ENCODE measurements at places on chromosomes 6 and 20.

- no peak for DNase-seq
These were observed 55.4 kb upstream of the MOXD1 start for GRCh38 chr6:132456700-132457143.

GRCh38 chr6:164346631-164347030, 932.1 kb downstream of the QKI start:
- no peak for DNase-seq

DNA sequence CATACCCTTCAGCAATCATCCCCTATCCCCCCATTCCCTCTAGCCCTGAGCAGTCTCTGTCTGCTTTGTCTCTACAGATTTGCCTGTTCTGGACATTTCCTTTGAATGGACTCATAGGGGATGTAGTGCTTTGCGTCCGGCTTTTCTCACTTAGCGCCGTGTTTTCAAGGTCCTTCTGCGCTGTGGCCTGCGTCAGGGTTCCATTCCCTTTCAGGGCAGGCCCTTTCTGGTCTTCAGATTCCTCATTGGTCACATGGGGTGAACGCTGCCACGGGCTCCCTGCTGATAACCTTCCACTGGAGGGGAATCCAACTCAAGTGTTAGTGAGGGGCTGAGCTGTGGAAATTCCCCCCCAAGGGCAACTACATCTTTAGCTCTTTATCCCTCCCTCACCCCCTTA, 36.4 kb upstream of the APCDD1L start:
- DNase-seq: no peak

GRCh38 chr6:120354452-120355098, 979.7 kb downstream of the TBC1D32 start:
- DNase-seq: no peak

DNA sequence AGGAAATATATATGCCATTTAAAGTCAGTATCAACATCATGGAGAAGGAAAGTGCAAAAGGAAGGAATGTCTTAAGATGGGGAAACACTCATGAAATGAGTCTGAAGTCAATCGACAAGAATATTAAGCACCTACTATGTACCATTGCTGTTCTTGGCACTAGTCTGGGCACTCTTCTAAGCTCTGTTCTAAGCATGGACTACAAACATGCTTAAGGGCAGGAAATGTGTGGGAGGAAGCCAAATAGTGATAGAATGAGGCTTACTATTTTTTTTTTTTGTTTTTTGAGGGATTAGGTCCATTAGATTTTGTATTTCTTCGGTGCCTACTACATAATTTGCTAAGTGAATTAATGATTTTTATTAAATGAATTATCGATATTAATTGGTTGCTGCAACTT, 83.8 kb upstream of the SUPT3H start:
- DNase-seq: no peak

DNA sequence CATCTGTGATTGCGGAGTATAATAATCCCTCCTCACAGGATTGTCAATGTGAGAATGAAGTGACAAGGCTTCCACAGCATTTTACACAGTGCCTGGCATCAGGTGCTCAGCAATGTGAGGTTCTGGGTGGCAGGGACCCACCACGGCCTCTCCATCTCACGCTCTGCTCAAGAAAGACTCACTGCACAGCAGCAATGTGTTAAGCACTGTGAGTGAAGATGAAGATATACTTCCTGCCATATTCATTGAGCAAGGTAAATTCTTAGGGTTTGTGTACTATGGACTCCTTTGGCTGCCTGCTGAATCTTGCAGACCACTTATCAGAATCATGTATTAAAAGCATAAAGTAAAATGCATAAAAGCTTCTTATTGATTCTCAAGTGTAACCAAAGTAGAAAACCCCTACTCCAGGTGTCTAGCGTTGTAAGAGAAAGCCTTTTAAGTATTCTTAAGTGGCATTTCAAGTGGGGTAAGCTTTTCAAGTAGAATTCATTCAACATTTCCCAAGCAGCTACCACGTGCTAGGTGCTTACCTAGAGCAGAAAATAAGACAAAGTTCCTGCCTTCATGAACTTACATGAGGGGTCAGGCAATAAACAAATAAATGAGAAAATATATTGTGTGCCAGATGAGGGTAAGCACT, 17.0 kb upstream of the MEP1A start:
- no peak for DNase-seq

All from central memory CD8-positive, alpha-beta T cell (primary cell).